ENCODE measurements at places on chromosomes 6 and 20.

- no peak for DNase-seq
Measured at GRCh38 chr6:88574651-88575050, 388.8 kb downstream of the RNGTT start.

DNA sequence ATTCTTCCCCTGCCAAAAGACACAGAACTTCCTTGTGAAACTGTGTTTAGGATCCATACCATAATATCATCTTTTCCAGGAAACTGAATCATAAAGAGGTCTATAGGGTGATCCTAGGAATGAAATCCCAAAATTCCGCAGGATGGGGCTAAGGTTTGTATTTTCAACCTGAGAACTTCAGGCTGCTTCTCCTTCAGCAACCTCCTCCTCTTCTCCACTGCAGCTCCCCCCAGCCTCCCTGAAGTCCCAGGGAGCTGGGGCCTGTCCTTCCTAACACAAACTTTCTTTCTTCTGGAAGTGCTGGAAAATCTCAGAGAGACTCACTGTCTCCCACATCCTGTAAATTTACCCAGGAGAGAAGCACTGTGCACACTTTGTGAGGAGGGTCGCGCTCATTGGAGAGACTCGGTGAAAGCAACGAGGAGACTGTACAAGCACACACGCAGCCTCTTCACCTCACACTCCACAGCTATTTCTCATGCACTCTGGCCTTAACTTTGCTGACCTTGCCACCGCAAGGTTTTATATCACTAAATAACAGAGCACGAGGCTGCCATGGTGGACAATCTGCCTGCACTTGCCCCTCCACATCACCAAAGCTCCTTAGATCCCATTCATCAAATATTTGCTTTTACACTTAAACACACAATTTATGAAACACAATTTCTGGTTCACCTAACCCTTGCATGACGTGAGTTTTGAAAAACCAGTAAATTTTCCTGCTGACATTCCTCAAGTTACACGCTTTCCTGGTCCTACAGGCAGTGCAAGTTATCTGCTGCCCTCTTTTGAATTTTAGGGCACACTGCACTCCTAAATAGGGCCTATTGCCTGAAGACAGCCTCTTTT, 14.3 kb downstream of the ID4 start:
- no peak for DNase-seq

GRCh38 chr6:31202259-31203166, 32.0 kb upstream of the POU5F1 start:
- no peak for DNase-seq

GRCh38 chr6:30802731-30803130, 58.4 kb upstream of the IER3 start:
- no peak for DNase-seq

- DNase-seq: no peak
Measured at GRCh38 chr6:80091506-80091905, 15.0 kb upstream of the BCKDHB start.

DNA sequence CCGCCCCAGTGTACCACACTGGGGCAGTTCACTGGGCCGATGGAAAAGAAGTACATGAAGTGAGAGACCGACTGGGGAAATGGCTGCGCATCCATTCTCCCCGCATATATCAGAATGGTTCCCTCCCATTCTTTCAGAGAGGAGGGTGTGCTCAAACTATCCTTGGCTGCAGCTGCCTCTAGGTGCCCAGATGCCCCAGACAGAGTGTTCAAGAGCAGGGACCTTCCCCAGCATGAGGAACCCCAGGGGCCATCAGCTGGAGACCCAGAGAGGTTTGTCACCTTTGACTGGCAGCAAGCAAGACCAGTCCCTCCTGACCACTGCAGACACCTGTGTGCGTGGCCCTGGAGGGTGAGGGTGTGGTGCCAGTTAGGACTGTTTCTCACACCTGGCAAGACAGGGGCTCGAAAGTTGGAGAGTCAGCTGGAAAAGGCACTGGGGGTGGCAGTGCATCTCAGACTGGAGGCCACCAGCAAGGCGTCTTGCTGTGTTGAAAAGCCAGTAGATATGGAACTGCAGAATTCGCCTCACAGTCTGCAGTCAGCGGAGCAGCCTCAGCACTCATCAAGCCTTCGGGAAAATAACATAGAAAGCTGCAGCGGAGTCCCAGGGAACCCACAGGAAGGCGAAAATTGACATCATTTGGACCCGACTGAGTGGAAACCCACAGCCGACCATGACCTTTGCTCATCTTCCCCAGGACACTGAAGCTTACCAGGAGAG, 76.7 kb downstream of the GPR6 start:
- DNase-seq: no peak

- DNase-seq: peak; percentile 27
Measured at GRCh38 chr6:4776493-4777393, 539 bp downstream of the CDYL start.

- DNase-seq: no peak
Measured at GRCh38 chr6:170207586-170208181, 83.2 kb downstream of the DLL1 start.

GRCh38 chr6:137589067-137589848, 95.1 kb upstream of the OLIG3 start:
- DNase-seq: peak; percentile 23

GRCh38 chr6:150266963-150267685, 101.7 kb upstream of the IYD start:
- DNase-seq: no peak

- no peak for DNase-seq
Measured at GRCh38 chr6:81818901-81819361, 66.5 kb upstream of the TENT5A start.

DNA sequence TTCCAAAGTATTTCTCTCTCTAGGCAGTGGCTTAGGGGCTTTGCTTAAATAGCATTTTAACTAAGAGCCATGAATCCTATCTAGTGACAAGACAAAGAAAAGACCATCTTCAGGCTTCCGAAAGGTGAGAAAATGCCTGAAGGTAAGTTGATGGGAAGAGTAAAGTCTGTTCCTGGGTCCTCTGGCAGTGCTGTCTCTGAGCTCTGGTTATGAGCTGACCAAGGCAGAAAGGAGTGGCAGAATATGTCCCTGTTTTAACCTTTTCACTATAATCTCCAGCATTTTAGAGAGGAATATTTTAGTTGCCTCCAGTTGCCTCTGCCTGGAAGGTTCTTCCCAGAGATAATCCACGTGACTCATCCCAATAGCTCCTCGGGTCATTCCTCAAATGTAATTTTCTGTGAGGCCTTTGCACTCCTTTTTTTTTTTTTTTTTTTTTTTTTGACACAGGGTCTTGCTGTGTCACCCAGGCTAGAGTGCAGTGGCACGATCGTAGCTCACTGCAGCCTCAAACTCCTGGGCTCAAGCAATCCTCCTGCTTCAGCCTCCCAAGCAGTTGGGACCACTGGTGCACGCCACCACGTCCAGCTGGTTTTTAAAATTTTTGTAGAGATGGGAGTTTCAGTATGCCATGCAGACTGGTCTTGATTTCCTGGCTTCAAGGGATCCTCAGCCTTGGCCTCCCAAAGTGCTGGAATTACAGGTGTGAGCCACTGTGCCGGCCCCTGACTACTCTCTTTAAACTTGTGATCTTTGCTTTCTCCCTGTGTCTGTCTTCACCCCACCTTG, 3.7 kb upstream of the ARMH2 start:
- no peak for DNase-seq

DNA sequence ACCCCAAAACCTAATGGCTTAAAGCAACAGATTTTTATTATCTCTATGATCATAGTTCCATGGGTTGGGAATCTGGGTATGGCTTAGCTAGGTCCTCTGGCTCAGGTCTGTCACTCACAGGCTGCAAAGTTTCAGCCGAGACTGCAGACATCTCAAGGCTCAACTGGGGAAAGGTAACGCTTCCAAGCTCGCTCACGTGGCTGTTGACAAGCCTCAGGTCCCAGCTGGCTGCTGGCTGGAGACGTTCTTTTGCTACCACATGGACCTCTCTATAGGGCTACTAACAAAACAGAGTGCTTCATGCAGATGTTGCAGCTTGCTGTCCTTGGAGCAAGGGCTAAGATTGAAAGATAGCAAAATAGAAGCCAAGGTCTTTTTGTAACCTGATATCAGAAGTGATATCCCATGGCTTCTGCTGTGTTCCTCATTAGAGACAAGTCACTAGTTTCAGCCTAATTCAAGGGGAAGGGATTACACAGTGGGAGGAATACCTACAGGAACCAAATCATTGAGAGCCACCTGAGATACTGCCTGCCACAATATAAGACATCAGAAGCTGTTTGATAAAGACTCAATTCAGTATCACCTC, 6.6 kb downstream of the HTR1E start:
- no peak for DNase-seq

- DNase-seq: no peak
Measured at GRCh38 chr20:47133809-47134456, 222.6 kb downstream of the ZMYND8 start.

GRCh38 chr20:57372581-57373350, 18.4 kb upstream of the RBM38 start:
- DNase-seq: no peak

DNA sequence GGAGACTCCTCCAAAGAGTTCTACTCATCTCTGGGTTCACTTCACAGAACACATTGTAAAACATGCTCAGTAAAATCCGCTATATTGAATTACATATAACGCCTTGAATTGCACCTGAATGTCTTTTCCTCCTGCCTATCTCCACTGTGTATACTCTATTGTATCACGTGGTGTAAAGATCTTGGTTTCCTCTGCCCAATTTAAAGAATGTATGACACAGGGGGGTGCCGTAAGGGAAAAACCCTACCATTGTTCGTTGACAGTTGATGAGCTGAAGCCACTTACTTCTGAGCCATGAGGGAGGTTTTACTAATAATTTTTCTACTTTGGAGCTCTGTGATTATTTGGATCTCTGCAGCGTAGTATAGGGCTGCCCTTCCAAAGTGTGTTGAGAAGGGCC, 6.0 kb downstream of the ASF1A start:
- DNase-seq: no peak

Measured in stimulated activated CD4-positive, alpha-beta T cell treated with anti-CD3 and anti-CD28 coated beads, Interleukin-2, amount 100 ng/mL, for 48 hours (primary cell).